ENCODE measurements at places on chromosomes 5 and 9.

GRCh38 chr5:119996128-119996527, 366.8 kb downstream of the FAM170A start:
- no peak for DNase-seq

- DNase-seq: no peak
Observed at GRCh38 chr5:147432323-147432722, 77.5 kb downstream of the DPYSL3 start.

GRCh38 chr5:17151686-17152085, 65.7 kb upstream of the BASP1 start:
- no peak for DNase-seq

- DNase-seq: no peak
Observed at GRCh38 chr9:129945314-129945713, 97.7 kb downstream of the FNBP1 start.
